ENCODE measurements at places on chromosomes 13 and 19.

DNA sequence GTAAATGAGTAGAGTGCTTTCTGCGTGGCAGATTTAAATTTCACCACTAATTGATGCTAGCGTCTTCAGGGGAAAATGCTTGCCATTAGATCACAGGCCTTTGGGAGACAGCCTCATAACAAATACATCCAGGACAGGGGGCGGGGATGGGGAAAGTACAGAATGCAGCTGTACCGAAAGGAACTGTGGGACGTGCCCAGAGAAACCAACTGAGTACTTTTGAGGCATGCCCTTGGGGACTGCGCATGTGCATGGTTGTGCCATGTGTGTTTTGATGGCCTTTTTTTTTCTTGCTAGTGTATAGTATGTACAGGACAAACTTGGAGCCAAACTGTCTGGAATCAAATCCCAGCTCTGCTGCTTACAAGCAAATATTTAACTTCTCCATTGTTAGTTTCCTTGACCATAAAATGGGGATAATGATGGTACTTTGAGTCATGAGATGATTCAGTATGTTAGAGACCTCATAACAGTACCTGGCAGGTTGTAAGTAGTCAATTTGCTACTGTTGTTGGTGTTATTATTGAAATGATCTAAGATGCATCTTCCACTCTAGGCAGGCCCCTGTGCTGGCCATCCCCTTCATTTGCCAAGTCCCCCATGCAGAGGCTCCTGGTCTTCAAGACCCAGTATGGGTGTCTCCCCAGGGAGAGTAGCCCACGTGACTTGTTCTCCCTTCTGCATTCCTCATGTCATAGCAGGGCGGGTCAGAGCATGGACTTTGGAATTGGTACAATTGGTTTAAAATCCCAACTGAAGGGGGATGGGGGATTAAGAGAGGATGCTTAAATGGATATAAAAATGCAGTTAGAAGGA, 68.3 kb upstream of the NPAS1 start:
- no peak for DNase-seq

- DNase-seq = no peak
These were observed 244.0 kb upstream of the RXFP2 start for GRCh38 chr13:31495336-31495735.

DNA sequence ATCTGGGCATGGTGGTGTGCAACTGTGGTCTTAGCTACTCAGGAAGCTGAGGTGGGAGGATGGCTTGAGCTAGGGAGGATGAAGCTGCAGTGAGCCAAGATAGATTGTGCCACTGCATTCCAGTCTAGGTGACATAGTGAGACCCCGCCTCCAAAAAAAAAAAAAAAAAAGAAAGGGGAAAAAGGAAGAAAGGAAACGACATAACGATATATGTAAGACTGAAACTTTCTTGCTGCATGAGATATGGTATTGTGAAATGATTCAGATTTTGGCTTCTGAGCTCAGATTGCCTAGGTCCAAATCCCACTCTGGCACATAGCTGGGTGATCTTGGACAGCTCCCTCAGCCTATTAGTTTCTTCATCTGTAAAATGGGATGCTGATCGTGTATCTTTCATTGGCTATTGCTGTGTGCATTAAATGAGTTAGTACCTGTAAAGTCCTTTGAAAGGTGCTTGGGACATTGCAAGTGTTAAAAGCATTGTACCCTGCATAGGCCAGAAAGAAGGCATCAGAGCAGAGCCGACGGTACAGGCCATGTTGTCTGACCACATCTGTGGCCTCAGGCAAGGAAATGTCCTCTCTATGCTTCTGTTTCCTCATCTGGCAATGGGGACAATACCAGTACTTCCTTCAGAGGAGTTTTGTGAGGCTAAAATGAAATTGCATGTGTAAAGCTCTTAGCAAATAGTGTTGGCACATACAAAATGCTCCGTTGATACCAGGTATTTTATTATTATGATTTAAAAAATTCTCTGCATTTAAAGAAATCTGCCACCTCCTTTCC, 32.6 kb upstream of the SLC46A3 start:
- DNase-seq = no peak

DNA sequence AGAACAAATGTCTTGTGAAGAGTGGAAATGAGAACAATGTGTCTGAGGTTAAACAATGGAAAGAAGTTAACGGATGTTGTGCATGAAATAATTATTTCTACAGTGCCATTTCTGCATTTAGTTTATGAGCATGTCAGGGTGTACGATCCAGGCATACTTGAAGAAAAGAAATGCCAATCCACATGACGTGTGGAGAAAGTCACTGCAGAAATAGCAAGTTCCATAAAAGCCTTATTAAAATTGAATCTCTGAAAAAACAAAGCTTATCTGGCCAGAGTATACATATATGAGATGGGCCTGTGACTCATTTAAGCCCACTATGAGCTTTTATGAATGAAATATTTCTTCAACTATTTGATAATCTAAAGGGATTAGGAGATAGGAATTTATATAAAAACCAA, 426.1 kb downstream of the EFNB2 start:
- no peak for DNase-seq

DNA sequence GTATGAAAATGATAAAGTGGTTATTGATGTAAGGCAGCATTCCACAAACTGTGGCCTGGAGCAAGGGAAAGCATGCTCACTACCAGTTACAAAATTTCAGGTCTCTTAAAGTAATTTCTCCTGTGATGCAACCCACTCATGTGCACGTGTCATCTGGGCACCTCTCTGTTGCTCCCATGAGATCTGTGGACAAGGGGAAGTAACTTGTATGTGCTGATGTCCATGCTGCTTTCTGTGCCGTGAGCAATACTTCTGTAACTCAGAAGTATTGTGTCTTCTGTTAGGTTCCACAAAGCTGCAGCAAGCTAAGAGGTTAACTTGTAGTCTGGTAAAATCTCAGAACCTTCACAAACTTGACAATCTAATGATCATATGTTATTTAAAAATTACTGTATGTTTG, 930.0 kb upstream of the SLITRK6 start:
- DNase-seq = no peak

GRCh38 chr13:57666131-57666953, 34.8 kb downstream of the PCDH17 start:
- DNase-seq = no peak

DNA sequence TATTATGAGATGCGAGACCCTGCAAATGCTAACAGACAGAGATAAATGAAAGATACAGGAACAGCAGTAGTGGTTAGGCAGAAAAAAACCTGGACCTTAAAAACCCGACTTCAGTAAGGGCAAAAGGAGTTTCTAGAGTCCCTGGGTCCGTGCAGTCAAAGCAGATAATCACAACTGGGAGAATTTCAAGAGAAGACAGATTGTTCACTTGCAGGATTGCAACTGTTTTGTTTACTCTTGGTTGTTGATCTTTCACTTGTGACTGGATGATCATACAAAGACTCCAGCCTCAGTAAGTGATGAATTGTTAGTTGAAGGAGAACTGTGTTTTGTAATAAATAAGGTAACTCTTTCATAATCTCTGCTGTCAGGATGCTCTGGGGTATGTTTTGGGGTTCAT, 135.1 kb downstream of the GPC6 start:
- no peak for DNase-seq

DNA sequence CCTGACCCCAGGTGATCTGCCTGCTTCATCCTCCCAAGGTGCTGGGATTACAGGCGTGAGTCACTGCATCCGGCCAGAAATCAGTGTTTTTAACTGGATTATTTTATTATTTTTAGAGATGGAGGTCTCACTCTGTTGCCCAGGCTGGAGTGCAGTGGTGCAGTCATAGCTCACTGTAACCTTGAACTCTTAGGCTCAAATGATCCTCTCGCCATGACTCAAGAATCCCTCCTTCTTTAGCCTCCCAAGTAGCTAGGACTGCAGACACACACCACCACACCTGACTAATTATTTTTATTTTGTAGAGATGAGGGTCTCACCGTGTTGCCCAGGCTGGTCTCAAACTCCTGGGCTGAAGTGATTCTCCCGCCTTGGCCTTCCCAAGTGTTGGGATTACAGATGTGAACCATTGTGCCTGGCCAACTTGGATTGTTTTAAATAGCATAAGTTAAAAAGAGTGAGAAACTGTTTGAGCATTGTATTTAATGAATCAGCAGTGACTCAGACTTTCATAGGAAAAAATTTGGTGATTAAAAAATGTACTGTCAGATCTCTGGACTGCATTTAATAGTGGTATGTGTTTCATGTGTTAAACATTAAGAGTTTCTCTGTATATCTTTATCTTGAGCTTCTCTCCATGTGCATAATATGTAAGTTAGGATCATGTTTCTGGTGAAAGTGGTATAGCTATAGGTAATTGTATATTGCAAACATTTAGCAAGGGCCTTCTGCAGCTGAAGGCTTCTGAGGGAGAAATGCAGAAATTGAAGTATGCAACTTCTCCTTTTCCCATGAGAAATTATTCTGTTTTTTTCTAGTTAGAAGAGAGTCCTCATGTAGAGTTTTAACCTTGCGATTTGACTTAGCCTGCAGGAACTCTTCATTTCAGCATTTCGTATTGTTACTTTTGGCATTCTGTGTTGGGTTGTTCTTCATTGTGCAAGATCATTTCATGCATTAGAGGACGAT, 121.2 kb downstream of the PCCA start:
- DNase-seq = no peak

GRCh38 chr19:18951721-18952281, 10.8 kb upstream of the HOMER3 start:
- no peak for DNase-seq

GRCh38 chr19:12794196-12794941, 3.1 kb downstream of the JUNB start:
- DNase-seq = no peak

GRCh38 chr13:23673867-23674605, 103.8 kb downstream of the TNFRSF19 start:
- DNase-seq = no peak

DNA sequence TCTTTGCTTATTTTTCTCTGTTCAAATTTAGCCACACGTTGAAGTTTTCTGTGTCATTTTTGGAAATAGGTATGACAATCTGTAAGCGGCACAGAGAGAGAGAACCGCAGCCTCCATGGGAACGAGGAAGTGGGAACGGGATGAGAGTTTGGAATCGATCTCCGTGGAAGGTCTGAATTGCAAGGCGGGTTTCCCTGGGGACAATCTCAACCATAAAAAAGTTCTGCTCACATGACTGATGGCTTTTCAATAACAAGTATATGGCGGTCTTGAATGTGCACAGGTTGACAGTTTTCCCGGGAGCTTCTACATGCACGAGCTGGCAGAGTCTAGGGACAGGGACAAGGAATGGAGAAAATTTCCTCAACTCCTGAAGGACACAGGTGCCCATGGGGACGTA, 90.9 kb downstream of the INSR start:
- no peak for DNase-seq

DNA sequence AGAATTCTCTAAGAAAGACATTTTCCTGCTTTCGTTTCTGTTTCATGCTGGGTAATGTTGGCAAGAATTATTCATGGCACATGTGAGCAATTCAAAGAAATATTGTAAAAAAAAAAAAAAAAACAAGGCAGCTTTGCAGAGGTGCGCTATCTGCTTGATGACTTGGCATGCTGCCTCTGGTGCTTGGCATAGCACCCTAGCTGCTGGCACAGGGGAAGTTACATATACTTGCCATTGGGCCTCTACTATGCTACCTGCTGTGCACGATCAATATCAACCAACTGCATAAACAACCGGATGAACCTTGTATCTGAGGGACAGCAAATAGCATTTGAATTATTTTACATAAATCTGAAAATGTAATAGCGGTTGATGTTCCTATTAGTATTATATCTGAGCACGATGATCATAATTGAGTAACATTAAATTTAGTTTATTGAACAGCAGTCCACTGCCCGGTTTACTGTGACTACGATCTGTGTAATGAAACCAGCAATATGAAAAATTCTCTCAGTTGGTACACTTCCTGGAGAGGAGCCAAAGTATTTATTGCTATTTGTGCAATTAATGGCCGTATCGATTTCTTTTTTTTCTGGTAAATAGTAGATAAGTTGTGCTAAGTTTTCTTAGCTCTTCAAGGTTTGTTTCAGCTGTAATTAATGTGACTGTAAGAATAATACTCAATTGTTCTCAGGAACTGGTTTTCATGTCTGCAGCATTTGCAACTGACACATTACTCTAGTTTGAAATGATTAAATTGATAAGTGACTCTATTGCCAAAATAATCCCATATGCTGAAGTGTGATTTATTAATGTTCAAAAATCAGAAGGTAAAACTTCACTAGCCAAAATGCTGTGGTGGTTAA, 717.3 kb downstream of the DACH1 start:
- peak; percentile 79 for DNase-seq

- no peak for DNase-seq
These were observed at the start of gene SIGLEC12 for GRCh38 chr19:51501594-51502263. Gene SIGLEC12, minus strand, starts transcription at chr19:51501800. Its CDS starts 67 bp downstream, at chr19:51501733.

DNA sequence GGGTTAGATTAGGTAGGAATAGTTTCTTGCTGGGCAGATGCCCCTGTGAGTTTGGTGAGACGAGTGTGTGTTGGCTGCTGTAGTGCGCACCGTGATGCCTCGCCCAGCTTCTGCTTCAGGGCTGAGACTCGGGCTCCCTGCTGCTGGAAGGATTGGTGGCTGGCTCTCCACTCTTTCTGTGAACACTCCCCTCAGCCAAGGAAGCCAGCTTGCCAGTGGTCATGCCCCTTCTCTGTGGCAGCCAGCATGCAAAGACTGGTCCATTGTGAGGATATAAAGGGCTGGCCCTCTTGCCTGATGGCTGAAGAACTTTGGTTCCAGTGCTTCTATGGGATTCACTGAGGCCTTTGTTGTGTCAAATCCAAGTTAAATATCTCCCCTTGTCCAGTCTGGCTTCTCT, 2.9 kb upstream of the HTR2A start:
- DNase-seq = no peak

GRCh38 chr13:101499406-101499805, 46.9 kb downstream of the ITGBL1 start:
- no peak for DNase-seq

- peak; percentile 96 for DNase-seq
These were observed 40.3 kb downstream of the DEDD2 start for GRCh38 chr19:42176990-42177685.

DNA sequence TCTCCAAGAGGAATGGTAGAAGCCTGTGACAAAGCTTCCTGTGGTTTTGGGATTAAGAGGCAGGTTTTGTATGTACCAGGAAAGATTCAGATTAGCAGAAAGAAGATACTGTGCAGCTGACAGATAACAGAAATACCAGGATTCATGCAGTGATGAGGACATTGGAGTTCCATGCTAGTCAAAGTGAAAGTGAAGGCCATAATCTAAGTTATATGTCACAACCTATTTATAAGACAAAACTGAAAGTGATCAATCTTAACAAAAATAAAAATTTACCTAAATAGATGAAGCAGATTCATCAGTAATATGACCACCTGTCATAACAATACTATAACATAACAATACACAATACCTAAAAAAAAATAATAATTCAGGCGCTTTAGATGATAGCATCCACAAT, 1305.2 kb upstream of the PCDH9 start:
- DNase-seq = no peak
